ENCODE measurements at places on chromosomes 2 and 18.

GRCh38 chr18:11994336-11994702 lies 13.0 kb downstream of the IMPA2 start:
- DNase-seq, result peak; percentile 89

DNA sequence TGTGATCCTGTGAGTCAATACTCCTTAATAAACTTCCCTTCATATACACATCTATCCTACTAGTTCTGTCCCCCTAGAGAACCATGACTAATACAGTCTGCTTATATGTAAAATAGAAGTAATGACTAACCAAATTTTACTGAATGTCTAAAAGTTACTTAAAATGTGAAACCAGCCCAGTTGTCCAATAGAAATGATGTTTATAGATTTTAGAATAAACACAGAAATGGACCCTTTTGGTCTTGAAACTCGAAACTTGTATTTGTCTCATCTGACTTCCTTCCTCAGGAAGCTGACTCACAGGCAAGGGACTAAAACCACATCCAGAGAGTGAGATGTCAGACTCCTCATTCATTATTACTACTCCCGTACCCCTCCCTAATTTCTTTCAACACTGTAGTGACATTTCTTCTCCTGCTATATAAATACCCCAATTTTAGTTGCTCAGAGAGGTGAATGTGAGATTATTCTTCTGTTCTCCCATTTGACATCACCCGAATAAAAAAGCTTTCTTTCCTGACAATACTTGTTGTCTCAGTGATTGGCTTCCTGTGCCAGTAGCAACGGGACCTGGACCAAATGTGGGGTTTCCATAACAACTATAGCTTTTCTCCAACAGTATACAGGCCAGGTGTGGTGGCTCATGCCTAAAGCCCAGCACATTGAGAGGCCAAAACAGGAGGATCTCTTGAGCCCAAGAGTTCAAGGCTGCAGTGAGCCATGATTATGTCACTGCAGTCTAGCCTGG lies 486.0 kb downstream of the ERBB4 start:
- DNase-seq, result no peak

DNA sequence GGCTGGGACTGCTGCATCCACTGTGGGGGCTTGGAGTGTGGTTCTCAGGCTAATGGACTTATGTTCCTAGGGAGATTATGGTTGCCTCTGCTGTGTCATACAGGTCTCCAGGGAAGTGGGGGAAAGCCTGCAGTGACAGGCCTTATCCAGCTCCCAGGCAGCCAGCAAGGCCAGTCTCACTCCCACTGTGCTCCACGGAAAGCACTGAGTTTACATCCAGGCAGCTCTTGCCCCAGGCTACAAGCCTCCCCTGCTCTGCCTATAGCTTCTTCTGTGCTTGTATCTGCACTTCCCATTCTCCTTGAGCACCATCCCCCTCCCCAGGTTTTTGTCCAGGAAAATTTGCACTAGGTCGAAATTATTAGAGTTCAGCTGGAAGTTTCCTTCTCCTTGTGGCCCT lies 231.9 kb downstream of the ZRANB3 start:
- no peak for DNase-seq

DNA sequence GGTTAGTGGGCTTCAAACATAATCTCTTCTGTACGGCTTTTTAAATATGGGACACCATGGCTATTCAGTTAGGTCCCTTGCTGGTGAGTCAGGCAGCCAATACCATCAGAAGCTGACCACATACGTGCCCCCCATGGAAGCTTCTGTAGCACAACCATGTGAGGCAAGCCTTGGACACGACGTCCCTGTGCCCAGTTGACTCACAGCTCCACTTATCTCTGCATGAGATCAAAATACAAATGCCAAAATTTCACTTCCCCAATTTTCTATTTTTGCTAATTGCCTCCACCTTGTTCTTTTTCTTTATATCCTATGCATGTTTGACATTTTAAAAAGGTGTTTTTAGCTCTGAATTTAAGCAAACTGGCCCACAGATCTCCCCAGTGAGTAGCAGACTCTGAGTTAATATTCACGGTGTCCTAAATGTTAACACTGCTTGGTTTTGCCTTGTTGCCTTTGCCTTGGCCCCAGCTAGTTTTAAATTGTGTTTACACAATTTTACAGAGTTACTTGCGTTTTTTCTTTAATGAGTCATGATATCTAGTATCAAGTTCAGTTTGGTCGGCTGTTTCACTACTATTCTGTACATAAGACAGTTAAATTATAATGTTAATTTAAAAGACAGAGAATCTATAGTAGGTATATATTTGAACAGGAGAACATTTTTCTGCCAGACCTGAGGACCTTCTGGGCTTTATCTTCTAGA lies 77.5 kb downstream of the CDCA7 start:
- no peak for DNase-seq

- no peak for DNase-seq
Measured at GRCh38 chr2:68391869-68392268, 26.8 kb downstream of the PLEK start.

- DNase-seq, result no peak
Measured at GRCh38 chr2:85853499-85854165, 35.2 kb downstream of the ST3GAL5 start.

GRCh38 chr2:173410579-173410978 lies 55.9 kb downstream of the CDCA7 start:
- DNase-seq, result no peak

Data from HuH-7.5 (cell line).